ENCODE measurements at places on chromosomes 1 and 21.

DNA sequence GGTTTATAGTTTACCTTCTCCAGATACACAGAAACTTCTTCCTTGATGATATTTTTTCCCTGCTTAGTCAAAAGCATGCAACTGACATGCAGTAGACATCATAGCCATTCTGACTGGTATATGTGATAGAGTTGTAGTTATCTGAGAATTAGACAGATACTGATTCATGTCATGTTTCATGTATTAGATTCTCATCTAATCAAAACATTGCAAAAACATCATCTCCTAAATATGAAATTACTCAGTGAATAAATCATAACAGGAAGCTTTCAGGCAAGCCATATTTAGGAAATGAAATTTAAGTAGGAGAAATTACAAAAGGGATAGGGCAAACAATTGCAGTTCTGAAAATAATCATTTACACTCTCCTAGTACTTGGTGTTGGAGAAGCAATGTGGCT lies 38.4 kb upstream of the ASB17 start:
- no peak for DNase-seq

DNA sequence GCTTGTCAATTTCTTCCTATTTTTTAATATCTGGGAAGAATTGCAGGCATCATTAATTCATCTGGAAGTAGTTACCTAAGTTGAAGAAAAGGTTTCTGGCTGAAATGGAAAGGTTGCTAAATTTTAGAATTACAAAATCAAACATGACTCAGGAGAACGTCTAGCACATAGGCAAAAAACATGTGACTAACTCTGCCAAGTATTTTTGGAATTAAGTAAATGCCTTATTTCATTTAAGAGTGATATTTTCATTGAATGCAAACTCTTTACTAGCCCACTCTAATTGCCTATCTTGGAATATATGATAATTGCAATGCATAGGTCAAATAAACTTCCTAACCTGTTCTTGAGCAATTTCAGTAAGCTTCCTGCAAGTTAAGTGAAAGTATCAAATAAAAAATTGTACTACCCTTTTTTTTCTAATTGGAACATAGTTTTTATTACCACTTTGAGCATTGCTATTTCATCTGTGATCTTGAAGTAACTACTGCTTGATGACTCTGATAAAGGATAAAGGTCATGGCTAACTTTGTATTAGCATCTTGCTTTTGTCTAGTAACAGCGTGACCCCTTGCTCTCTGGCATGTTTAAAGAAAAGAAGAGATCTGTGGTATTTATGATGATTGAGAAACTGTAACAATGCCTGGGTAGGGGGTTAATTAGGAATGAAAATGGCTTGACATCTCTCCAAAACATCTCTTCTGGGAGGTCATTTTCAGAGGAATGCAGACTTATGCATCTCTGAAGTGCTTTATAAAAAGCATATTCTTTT lies 208.3 kb upstream of the NCAM2 start:
- no peak for DNase-seq

- DNase-seq = no peak
Observed at GRCh38 chr21:27321791-27322190, 354.9 kb upstream of the ADAMTS5 start.

DNA sequence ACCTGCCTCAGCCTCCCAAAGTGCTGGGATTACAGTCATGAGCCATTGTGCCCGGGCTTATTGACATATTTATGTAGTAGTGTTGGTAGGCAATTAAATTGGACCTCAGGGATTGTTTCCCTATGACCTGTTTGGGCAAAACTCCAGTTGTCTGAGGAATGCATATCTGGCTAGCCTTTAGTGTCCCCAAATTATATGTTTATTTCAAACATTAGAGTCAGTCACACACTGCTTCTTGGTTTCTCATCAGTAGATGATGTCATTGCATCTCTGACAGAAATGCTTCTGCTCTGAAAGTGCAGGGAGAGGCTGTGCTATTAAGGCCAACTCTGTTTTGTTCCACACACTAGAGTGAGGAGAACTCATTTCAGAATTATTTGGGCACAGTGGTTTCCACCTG lies 12.5 kb downstream of the PIP5K1A start:
- no peak for DNase-seq

GRCh38 chr21:41068967-41069642 lies 98.9 kb upstream of the BACE2 start:
- peak; percentile 56 for DNase-seq

DNA sequence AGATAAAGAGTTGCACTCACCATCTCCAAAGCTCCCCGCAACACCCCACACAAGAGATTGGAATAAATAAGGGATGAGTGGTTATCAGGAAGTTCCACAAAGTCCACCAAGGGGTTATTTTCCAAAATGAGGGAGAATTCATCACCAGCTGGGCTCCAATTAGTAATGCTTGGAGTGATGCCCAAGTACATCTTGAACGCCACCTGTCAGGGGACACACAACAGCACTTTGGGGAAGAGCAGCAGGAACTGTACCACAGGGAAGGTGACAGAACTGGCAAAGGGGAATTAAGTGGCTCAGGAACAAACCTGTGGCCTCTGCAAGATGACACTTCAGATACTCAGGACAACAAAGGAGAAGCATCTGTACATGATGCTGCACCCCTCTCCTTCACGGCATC lies 11.5 kb downstream of the TRAPPC3 start:
- DNase-seq = no peak

DNA sequence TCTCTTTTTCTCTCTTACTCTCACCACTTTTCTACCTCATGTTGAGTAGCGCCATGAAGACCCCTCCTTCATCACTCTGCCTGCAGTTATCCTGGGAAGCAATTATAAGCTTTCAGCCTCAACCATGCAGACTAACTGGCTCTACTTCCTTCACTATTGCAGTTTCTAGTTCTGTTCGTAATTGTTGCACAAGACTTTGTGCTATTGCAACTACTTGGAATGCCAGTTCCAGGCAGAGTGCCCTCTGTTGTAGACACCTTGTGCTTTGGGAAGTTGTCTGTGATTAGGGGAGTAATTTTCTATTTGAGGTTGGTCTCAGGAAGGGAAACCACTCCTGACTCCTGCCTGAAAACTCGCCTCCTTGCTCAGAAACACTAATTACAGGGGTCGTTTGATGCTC lies 19.4 kb downstream of the PGM1 start:
- DNase-seq = no peak

DNA sequence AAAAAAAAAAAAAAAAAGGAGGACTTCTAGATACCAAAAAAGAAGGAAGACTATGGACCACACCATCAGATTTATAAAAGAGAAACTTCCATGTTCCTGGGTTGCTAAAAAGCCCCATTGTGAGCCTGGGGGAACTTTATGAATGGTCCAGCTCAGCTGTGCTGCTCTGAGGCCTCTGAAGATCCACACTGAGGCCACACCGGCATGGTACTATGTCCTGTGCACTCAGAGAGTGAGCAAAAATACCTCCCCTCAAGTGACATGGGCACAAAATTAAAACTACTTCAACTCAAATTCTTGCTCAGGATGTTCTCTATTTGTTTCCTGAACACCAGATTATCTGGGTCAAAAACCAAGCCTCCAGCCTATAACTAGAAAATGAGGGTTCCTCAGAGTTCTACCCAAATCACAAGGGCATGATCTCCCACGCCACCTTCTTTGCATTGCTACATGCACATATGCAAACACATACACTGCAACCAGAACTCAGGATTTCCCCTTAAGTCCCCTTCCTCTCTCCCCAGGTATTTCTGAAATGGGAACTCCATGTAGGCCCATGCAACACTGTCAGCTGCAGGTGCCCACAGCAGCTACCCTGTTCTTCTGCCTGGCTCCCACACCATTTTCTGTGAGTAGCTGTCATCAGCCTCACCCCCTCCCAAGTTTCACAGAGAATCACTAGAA lies 94.4 kb downstream of the SH3GLB1 start:
- no peak for DNase-seq

GRCh38 chr1:20058531-20058930 lies 11.5 kb upstream of the PLA2G5 start:
- DNase-seq = no peak

GRCh38 chr1:7705048-7705907 lies 65.8 kb upstream of the VAMP3 start:
- DNase-seq = no peak

DNA sequence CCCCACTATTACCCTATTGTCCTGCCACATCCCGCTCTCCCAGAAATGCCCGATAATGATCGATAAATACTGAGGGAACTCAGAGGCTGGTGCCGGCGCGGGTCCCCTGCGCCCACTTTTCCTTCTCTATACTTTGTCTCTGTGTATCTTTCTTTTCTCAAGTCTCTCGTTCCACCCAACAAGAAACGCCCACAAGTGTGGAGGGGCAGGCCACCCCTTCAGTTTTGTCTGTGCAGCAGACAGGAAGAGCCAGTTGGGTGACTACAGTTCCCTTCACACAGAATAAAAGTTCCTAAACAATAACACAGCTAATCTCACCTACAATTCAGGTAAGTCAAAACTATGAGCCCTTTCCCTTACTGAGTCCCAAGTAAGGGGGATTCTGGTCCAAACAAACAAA lies 423.7 kb downstream of the SMYD3 start:
- DNase-seq = no peak

GRCh38 chr21:25464275-25464674 lies 143.0 kb downstream of the MRPL39 start:
- DNase-seq = no peak

DNA sequence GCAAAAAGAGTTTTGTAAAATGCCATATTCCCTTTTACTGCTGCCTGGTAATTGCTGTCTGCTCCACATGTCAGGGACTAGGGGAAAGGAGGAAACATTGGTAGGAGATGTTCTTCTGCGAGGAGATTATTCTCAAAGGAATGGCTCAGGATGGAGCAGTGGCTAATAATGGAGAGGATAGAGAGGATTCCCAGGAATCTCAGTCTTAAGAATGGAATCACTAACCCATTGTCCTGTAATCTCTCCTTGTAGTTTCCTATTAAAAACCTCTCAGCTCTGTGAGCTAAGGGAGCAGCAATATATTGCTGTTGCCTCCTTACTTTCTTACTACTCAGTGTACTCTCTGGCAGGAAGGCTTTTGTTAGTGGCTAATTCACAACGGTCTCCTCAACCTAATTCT lies 175.4 kb downstream of the HS2ST1 start:
- DNase-seq = no peak

DNA sequence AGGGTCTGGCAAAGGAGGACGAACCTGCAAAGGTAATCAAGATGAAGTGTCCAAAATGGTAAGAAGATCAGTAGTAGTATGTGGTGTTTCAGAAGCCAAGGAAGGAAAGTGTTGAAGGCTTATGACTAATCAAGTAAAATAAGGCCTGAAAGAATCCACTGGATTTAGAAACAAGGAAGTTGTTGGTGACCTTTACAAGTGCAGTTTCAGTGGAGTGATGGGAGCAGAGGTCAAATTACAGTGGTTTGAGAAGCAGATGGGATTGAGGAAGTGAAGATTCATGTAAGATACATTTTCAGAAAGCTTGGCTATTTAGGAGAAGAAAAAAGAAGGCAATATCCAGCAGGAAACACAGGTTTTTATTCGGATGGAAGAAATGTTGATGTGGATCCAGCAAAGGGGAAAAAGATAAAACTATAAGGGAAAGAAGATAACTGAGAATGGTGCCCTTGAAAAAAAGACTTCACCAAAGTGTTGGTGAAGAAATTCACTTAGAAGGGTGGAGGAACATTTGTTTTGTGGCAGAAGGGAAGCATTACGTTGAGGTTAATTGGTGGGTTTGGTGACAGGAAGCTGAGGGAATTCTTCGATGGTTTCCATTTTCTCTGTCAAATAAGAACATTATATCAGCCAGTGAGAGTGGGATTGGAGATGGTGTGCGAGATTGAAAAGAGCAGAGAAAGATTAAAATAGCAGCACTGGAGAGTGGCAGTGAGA lies 2.1 kb downstream of the ARMH1 start:
- no peak for DNase-seq

DNA sequence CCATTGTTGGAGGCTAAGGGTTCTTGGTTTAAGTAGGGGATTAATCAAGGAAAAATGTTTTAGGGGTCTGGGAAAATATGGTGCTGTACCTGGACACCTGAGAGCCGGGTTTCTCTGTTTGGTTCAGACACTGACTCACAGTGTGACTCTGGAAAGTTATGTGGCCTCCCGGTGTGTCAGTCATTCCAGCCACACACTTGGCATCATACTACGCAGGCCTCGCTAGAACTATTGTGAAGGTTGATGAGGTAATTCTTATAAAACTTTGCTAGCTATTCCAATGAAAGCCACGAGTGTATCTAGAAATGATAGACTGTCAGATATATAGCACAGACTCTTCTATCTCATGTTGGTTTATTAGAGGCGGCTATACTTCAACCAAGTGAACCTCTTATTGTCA lies 4.8 kb upstream of the CAMSAP2 start:
- DNase-seq = no peak

DNA sequence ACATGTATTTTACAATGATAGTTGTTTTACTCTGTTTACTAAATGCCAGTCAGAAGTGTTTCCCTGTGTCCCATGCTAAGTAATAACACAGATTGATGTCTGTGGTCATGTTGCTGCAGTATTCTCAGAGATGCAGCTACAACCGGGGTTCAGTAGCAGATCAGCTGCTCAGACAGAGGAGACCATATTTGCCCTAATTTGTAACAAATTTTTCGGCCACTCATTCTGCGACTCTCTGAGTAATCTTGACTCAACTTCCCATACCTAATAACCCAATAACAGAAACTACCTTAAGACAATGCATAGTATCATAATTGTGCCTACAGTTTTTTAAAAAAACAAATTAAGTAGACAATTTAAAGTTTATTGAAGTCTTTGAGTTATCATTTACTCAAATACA lies 32.6 kb downstream of the NIBAN1 start:
- no peak for DNase-seq

DNA sequence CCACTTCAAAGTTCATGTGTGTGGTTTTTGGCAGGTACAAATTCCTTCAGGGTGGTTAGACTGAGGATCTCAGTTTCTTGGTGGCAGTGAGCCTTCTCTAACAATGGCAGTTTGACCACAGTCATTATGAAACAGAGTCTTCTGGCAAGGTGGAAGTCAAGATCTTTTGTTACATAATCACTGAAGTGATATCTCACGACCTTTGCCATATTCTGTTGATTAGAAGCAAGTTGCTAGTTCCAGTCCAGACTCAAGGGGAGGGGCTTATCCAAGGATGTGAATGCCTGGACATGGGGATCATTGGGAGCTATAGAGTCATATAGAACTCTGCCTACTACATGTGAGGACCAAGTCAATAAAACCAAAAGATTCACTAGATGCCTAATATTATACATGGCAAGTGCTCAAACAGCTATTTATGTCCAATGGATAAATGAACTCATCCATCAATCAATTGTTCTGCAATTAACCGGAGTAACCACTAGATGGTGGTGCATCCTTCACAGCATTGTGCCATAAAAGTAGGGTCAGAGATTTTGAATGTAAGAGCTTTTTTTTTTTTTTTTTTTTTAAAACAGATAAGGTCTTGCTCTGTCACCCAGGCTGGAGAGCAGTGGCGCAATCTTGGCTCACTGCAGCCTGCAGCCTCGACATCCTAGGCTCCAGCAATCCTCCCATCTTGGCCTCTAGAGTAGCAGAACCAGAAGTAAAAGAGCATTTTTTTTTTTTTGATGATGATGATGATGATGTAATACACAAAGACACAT lies 131.9 kb downstream of the CRB1 start:
- DNase-seq = no peak

GRCh38 chr1:22507587-22507986 lies 55.7 kb upstream of the EPHA8 start:
- peak; percentile 11 for DNase-seq

GRCh38 chr1:150985179-150985825 lies 3.2 kb downstream of the ANXA9 start:
- DNase-seq = no peak

GRCh38 chr1:103958699-103959098 lies 209.0 kb downstream of the AMY1C start:
- DNase-seq = no peak

- no peak for DNase-seq
Observed at GRCh38 chr1:179754041-179754624, 11.0 kb downstream of the FAM163A start.
